ENCODE measurements at places on chromosomes 12 and 14. TPM values are rescaled to one million over a fixed set of nuclear protein-coding genes. Genes with fewer than 3 reads are reported as not detected.
A peak's percentile ranks its signal among the peaks of the same experiment; 100 is the strongest.

DNA sequence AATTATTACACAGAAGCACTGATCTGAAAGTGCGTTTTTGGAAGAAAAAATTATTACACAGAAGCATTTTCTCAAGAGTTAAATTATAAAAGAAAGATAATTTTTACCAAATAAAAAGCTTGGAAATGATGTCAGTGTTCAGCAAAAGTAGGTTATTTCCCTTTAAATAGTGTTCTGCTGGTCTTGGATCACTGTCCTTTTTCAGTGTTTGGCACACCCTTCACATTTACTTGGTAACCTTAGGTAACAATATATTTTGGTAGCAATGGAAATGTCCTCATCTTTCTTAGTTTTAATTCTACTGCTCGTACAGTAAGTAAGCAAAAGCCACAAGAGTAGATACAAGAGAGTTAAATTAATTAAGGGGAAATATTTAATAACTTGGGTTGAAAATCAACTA lies 40.3 kb downstream of the FERMT2 start:
- no peaks in the 10 kb centered on the region for H3K36me3 ChIP-seq
- no peak overlapping the region for H3K27ac ChIP-seq
- peaks cover 25% of the 10 kb centered on the region for H3K4me1 ChIP-seq
- no peak overlapping the region for H3K4me3 ChIP-seq

The OR4N2 gene
- not detected for total RNA-seq

DNA sequence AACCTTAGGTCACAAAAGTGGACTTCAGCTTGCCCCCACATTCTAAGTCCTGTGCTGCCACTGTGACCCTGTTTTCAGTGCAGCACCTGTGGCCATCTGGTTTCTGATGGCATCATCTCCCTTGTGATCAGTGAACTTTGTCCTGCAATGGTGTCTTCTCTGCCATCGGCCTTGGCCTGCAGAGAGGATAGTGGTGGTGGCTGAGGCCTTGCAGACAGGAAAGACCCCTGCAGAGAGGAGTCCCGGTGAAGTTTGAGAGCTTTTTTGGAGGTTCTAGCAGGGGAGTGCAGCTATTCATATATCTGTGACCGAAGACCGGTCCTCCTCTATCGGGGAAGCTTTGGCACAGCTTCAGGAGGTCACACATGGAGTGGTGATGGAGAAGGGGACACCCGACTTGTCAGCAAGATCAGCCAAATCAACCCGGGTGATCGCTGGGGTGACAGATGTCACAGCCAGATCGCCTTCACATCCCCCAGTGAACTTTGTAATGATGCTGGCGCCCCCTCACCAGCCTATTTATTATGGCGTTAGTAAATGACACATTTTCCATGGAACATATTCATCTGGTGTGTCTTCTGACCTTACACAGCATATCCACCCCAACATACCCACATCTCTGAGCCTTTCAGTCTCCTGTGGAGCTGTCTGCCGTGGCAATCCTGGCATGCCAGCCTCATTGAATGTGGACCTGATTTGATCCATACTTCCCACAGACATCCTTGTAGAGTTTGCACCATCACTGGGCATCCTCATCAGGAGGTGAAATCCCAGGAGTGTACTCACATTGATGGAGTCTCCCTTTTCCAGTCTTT lies 136.1 kb downstream of the PAPOLA start:
- H3K27me3 ChIP-seq = no peaks in the 10 kb centered on the region
- no peak overlapping the region for H3K27ac ChIP-seq
- H3K4me3 ChIP-seq = no peak overlapping the region
- H3K36me3 ChIP-seq = no peaks in the 10 kb centered on the region

The CYP27B1 gene
- total RNA-seq = 1.1 TPM

DNA sequence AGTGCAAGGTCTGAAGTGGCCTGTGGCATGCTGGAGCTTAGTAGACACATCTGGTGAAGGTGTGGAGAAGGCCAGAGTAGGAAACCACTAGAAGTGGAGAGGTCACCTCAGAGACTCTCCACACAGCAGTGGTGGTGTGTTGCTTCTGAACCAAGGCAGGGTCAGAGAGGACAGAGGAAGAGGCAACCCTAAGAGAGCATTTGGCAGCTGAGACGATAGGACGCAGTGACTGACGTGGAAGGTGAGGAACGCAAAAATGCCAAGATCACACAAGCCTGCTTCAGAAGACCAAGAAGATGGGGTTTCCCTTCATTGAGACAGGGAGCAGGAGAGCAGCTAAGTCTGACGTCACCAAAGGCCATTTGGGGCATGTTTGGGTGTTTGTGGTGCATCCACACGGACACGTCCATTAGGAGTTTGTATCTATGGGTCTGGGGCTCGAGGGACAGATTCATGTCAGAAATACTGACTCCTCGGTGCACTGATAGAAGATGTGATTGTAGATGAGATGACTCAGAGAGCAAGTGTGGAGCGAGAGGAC lies 338.1 kb downstream of the CACNA1C start:
- DNase-seq = no peak
- no peaks in the 10 kb centered on the region for H3K4me1 ChIP-seq
- H3K27ac ChIP-seq = no peak overlapping the region
- no peaks in the 10 kb centered on the region for H3K27me3 ChIP-seq

- peaks cover 59% of the 10 kb centered on the region for H3K27me3 ChIP-seq
- no peaks in the 10 kb centered on the region for H3K36me3 ChIP-seq
- no peak overlapping the region for H3K27ac ChIP-seq
- H3K4me1 ChIP-seq = no peaks in the 10 kb centered on the region
- no peak for DNase-seq
These were observed 8.6 kb upstream of the HOXC11 start for GRCh38 chr12:53964315-53964713.

DNA sequence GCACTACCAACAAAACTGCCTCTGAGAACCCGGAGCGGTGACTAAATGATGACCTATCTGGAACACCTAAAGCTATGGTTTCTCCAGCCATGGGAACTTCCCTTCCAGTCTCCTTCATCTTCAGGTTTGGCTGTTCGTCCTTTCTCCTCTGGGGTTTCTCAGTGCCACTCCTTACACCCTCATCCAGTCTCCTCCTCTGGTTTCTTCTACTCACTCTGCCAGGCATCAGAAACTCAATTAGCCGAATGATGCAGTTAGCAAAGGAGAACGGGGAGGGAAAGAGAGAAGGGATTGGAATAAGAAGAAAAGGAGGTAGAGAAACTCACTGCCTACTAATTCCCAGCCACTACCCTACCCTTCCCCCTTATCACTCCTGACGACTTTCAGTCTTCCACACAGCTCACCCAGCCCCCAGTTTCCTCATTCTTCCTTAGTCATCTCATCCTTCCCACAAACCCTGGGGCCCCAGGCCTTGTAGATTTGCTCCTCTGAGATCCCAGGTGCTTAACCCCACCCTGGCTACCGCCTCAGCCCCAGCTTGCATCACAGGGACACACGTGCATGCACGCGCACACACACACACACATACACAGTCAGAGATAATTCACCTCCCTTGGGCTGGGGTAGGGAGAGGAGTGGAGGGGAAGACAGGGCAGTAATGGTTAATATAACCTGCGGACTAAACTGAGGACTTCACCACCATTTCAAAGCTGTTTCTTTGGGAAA lies 13.0 kb downstream of the FGD6 start:
- H3K27me3 ChIP-seq = no peaks in the 10 kb centered on the region
- no peaks in the 10 kb centered on the region for H3K4me1 ChIP-seq
- H3K4me3 ChIP-seq = no peak overlapping the region
- H3K36me3 ChIP-seq = no peaks in the 10 kb centered on the region
- DNase-seq = no peak

DNA sequence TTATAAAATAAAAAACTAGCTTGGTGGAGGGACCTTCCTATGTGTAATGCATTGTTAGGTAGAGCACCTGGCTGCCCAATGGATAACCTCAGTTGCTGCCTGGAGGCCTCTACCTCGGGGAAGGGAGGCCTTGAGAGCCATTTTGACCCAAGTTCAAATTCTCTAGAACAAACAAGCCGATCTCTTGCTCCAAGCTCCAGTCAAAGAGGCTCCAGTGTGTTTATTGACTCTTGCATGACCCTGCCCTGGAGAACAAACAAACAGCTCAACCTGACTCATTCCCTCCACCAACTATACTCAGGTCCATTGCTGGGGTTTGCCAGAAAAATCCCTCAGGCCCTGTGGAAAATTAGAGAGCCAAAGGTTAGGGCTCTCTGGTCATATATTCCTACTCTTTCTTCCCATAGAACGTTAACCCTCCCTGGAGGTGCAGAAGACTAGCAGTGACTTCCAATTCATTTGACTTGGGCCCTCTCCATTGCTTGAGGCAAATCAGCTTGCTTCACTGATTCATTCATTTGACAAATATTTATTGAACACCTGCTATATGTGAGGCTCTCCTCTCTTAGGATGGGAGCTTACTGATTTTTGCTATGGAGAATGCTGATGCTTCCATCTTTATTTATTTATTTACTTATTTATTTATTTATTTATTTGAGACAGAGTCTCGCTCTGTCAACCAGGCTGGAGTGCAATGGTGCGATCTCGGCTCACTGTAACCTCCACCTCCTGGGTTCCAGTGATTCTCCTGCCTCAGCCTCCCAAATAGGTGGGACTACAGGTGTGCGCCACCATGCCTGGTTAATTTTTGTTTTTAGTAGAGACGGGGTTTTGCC lies 73.7 kb upstream of the CISTR start:
- H3K4me1 ChIP-seq = peaks cover 12% of the 10 kb centered on the region
- no peak overlapping the region for H3K4me3 ChIP-seq
- H3K27ac ChIP-seq = peak overlapping the region; percentile 43
- DNase-seq = peak; percentile 34
- H3K27me3 ChIP-seq = no peaks in the 10 kb centered on the region

DNA sequence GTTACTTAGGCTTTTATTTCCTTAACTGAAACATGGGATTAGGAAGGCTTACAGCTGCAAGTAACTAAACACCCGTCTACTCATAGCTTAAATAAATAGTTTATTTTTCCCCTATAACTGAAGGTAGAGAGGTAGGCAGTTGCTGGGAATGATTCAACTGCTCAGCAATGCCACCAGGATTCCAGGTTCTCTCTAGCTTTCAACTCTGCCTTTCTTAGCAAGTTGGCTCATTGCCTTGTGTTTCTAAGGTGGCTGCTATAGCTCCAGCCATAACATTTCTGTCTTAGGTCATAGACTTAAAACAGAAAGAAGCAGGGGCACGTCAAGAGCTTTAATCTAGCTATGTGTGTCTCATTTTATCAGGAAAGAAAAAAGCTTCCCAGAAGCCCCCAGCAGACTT lies 103.7 kb upstream of the MDM1 start:
- DNase-seq = no peak
- H3K36me3 ChIP-seq = no peaks in the 10 kb centered on the region
- no peaks in the 10 kb centered on the region for H3K27me3 ChIP-seq
- H3K27ac ChIP-seq = no peak overlapping the region

DNA sequence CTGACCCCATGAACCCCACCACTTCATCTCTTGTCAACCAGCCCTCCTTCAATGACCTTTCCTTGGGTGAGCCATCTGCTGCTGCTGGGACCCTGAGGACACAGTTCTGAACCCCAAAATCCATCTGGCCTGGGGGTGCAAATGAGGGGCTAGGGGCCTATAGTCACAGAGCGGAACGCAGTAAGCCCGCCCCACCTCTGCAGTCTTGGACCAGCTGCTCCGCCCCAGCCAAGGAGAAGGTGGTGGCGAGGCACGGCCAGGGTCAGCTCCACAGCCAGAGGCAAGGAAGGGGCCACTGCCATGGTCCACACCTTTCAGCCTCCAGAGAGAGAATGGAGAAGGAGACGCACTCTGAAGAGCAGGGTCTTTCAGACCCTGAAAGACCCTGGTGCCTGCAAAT lies 5.1 kb downstream of the TMEM179 start:
- H3K4me1 ChIP-seq = no peaks in the 10 kb centered on the region
- peaks cover 8% of the 10 kb centered on the region for H3K27me3 ChIP-seq
- DNase-seq = no peak
- H3K4me3 ChIP-seq = no peak overlapping the region

DNA sequence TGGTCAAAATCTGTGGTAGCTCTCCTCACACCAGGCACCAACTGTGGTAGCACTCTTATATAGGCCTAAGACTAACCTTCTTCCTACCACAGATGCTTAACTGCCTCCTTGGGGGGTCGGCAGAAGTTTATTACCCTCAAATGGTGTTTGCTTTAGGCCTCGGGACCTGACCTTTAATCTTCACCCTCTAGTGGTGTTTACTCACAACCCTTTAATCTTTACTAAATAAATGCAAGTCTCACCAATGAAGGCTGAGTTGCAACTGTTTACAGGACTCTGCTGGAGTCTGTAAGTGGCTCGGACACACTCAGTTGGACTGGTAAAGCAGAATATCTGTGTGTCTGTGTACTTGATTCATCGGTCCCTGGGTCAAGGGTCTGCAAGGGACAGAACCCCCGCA lies 29.4 kb downstream of the CCER1 start:
- H3K27ac ChIP-seq = no peak overlapping the region
- H3K4me3 ChIP-seq = no peak overlapping the region
- DNase-seq = no peak
- H3K36me3 ChIP-seq = no peaks in the 10 kb centered on the region

DNA sequence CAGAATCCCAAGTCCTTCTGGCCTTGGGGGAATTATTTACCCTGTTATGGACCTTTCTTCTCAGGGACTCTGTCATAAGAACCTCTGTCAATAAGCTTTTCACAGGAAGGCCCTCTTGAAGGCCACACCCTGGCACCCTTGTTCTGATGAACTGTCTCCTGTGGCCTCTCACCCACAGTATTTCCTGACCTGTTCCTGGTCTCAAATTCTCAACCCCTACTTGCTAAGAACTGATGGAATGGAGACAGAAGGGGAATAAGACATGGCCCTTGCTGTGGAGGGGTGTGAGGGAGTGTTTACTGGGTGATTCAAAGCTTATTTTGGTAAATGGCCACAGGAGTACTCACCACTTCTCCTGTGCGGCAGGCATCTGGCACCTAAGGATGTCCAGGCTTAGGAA lies 1082.9 kb downstream of the BCL11B start:
- H3K4me3 ChIP-seq = no peak overlapping the region
- H3K27me3 ChIP-seq = no peaks in the 10 kb centered on the region
- no peak overlapping the region for H3K27ac ChIP-seq

- no peaks in the 10 kb centered on the region for H3K4me1 ChIP-seq
- no peak overlapping the region for H3K4me3 ChIP-seq
- H3K36me3 ChIP-seq = peaks cover 35% of the 10 kb centered on the region
- H3K27ac ChIP-seq = no peak overlapping the region
These were observed 23.8 kb downstream of the MVK start for GRCh38 chr12:109597414-109597794.

DNA sequence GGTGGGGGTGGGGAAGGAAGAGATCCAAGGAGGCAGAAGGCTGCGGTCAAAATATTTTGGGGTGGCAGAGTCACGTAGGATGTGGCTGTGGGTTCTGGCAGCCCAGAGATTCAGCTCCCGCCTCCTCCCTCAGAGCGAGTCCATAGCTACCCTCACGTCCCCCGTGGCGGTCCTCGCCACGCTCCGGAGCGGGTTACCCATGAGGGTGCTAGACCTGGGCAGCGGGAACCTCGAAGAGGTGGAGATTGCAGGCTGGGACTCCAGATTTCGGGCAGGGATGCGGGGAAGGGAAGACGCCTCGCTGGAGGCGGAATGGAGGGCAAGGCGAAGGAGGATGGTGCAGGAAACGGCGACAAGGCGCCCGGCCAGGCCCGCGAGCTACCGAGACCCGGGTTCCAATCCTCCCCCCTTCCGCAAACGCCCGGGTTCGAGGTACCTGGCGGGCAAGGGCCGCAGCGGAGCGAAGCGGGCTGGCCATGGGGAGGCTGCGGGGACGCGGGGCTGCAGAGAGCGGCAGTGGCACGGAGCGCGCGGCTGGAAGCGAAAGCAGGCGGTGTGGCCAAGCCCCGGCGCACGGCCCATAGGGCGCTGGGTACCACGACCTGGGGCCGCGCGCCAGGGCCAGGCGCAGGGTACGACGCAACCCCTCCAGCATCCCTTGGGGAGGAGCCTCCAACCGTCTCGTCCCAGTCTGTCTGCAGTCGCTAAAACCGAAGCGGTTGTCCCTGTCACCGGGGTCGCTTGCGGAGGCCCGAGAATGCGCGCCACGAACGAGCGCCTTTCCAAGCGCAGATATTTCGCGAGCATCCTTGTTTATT lies 46.2 kb downstream of the BCAT1 start:
- H3K4me1 ChIP-seq = no peaks in the 10 kb centered on the region
- DNase-seq = no peak
- H3K27ac ChIP-seq = no peak overlapping the region
- no peaks in the 10 kb centered on the region for H3K36me3 ChIP-seq
- no peaks in the 10 kb centered on the region for H3K27me3 ChIP-seq
